ENCODE measurements at places on chromosomes 3 and 15.

GRCh38 chr3:188830893-188831292 is 340.9 kb upstream of the TPRG1 start:
- no peak for DNase-seq

- no peak for DNase-seq
Measured at GRCh38 chr3:171811913-171812335, 1.6 kb upstream of the PLD1 start.

DNA sequence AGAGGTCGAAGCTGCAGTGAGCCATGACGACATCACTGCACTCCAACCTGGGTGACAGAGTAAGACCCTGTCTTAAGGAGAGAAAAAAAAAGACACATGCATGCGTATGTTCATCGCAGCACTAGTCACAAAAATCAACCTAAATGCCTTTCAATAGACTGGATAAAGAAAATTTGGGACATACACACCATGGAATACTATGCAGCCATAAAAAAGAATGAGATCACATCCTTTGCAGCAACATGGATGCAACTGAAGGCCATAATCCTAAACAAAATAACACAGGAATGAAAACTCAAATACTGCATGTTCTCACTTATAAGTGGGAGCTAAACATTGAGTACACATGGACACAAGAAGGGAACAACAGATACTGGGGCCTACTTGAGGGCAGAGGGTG is 53.1 kb downstream of the FSIP1 start:
- no peak for DNase-seq

DNA sequence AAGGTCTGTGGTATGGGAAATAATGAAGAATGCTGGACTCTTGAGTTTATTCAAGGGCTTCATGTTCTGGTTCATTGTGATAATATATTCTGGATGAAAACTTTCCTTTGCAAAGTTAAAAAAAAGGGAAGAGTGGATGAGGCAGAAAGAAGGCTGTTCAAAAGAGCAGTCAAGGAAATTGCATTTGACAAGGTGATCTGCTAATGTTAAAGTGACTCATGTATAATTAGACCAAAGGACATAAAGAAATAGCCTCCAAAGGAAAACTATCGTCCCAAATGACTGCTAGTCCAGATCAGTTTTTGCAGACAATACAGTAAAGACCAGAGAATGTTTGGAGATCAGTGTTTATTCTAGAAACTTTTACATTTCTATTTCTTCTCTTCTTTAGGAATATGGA is 9.8 kb downstream of the TMEM108 start:
- no peak for DNase-seq

GRCh38 chr3:14646589-14647413 is 4.8 kb upstream of the CCDC174 start:
- DNase-seq, result no peak

- no peak for DNase-seq
Measured at GRCh38 chr3:62653796-62654195, 221.4 kb downstream of the CADPS start.

- DNase-seq, result no peak
Measured at GRCh38 chr15:67024998-67025368, 40.4 kb upstream of the SMAD3 start.

DNA sequence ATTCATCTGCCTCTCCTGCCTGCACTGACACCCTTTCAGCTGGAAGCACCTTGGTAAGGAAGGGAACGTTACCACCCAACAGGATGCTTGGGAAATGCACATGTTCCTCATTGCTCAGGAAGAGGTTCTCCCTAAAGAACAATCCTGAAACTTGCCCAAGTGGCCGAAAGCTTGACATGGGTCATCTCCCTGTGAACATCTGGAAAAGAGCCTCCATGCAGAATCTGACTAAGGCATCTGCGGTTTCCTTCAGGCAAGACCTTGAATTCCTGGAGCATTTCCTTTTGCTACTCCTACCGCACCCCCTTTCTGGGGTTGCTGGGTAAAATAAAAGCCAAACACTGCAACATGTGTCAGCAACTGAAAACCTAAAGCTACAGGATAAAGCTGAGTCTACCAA is 68.7 kb upstream of the SNRK start:
- DNase-seq, result no peak

- no peak for DNase-seq
Measured at GRCh38 chr15:52004806-52005205, 14.2 kb upstream of the MAPK6 start.

DNA sequence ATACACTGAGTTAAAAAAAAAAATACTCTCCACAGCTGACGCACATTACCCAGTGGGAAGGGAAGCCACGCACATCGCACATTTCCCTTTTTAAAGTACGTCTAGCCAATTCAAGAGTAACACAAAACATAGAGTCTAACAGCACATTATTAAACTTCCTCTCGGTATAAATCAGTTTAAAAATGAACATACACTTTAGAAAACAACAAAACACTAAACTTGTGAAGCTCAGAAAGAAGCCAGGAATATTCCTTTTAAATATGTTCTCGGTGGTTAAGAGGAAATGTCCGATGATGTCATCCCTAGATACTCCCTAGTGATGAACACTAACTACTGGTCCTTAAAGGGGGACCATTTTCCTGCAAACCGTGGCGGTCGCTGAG is 721 bp downstream of the MYEF2 start:
- DNase-seq, result no peak

GRCh38 chr3:12556314-12556689 is 585 bp upstream of the MKRN2 start:
- DNase-seq, result no peak
